ENCODE measurements at places on chromosomes 12 and 14.

- DNase-seq, result no peak
Observed at GRCh38 chr14:57122129-57122528, 146.6 kb downstream of the EXOC5 start.

- no peak for DNase-seq
Observed at GRCh38 chr14:64541972-64542835, 1.7 kb downstream of the HSPA2 start.

- no peak for DNase-seq
Observed at GRCh38 chr12:89166525-89166934, 185.8 kb downstream of the DUSP6 start.

GRCh38 chr12:78473136-78473535, 391.4 kb upstream of the SYT1 start:
- DNase-seq, result no peak

GRCh38 chr14:74492776-74493342, at the start of gene NPC2:
Gene NPC2 (minus strand): TSS chr14:74493305. CDS start chr14:74493274, 31 bp downstream.
- no peak for DNase-seq

GRCh38 chr12:5017638-5018348, 25.9 kb upstream of the KCNA5 start:
- DNase-seq, result no peak

DNA sequence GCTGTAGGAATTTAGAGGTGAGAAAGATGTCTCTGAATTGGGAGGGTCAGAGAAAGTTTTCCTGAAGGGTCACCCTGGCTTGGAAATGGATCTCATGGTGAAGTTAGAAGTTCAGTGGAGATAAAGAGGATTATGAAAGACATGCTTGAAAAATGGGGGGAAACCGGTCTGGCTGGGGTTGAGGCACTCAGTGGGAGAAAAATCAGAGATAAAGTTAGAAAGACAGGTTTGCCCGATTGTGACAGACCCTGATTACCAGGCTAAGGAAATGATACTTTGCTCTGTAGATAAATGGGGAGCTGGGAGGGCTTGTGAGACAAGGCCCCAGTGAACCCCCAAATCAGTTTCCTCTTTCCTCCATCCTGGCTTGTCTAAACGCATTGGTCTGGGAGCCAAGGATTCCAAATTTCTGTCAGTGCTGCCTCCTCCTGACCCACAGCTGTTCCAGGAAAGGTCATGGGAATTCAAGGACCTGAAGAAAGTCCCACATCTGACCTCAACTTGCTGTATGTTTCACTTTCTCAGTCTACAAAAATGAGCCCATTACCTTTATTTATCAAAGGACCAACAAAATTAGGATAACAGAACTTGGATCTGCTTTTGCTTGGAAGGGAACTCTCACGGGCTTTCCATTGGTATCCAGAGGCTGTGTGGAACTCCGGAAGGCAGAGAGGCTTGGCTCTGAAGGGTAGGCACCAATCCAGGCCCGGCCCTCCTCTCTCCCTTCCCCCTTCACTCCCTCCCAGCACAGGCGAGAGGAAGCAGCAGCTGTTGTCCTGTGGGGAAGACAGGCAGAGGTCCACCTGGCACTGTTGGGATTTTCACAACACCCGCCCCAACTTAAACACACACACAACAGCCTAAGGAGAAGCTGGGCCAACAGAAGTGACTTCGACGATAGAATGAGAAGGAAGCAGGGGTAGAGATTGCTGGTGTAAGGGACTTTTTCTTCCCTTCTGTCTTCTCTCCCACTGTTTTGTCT, 3.4 kb upstream of the RNASE7 start:
- DNase-seq, result no peak

DNA sequence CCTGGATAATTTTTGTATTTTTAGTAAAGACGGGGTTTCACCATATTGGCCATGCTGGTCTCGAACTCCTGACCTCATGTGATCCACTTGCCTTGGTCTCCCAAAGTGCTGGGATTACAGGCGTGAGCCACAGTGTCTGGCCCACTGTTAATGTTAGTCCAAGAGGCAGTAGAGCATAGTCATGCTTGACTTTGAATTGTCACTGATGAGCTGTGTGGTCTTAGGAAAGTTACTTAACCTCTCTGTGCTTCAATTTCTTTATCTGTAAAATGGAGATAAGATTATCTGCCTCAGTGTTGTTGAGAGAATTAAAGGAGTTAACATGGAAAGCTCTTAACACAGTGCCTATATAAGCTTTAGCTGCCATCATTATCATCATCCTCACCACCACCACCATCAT, 78.1 kb downstream of the TBX3 start:
- DNase-seq, result no peak

All from neural progenitor cell (in vitro differentiated cells).